Adrenal gland (tissue), 19 donors: ENCODE measurements at places on chromosomes 2 and 18. TPM values are rescaled to one million over a fixed set of nuclear protein-coding genes. Genes with fewer than 3 reads are reported as not detected.

DNA sequence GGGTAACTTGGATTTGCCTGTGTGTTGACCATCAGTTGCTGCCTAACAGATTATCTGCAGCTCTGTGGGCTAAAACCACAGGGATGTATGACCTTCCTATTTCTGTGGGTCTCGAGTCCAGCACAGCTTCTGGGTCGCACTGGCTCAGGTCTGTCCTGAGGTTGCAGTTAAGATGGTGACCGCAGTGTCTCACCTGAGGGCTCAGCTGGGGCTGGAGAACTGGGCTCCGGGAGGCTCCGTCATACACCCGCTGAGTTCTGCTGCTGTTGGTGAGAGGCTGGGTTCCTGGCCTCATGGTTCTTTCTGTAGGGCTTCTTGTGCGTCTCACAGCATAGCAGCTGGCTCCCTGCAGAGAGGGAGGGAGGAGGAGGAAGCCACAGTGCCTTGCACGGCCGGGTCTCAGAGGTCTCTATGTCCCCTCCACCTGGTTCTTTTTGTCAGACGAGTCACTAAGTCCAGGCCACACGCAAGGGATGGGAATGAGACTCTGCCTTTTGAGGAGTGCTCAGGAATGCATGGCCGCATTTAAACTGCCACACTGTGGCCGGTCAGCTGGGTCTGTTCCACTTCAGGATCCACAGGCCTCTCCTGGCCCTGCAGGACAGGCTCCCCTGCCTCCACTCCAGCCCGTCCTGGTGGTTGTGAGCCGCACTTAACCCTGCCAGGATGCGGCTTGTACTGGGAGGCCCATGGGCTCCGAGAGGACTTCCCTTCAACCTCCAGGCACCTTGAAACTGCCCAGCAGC, 67.2 kb downstream of the ADI1 start:
- no peak for DNase-seq
- peaks cover 25% of the 10 kb centered on the region for H3K36me3 ChIP-seq
- no peaks in the 10 kb centered on the region for H3K4me1 ChIP-seq
- H3K27me3 ChIP-seq: no peaks in the 10 kb centered on the region
- H3K27ac ChIP-seq: no peak overlapping the region

GRCh38 chr2:213696442-213696841, 412.2 kb downstream of the SPAG16 start:
- no peak for DNase-seq
- H3K27ac ChIP-seq: no peak overlapping the region
- no peak overlapping the region for H3K4me3 ChIP-seq
- no peaks in the 10 kb centered on the region for H3K27me3 ChIP-seq

GRCh38 chr2:203707530-203707929, 1.1 kb downstream of the CD28 start:
- H3K4me1 ChIP-seq: peaks cover 13% of the 10 kb centered on the region
- no peaks in the 10 kb centered on the region for H3K36me3 ChIP-seq
- no peak overlapping the region for H3K4me3 ChIP-seq
- H3K27ac ChIP-seq: no peak overlapping the region
- DNase-seq: no peak

DNA sequence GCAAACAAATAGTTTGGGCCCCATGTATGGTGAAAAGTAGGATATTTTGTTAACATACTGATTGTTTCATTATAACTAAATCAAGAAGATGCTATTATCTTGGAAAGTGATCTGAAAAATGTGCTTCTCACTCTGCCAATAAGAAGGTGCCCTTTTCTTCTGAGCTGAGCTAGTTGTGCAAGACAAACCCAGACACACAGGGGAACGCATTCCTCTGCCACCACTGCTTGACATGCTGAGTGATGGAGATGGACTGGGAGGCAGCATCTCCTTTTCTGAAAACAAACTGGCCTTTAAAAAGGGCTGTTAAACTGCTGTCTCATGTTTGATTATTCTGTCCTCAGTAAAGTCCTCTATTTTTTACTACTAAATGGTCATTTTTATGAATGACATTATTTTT, 1989.9 kb upstream of the CELF4 start:
- H3K27me3 ChIP-seq: no peaks in the 10 kb centered on the region
- no peak overlapping the region for H3K4me3 ChIP-seq
- H3K27ac ChIP-seq: no peak overlapping the region
- H3K4me1 ChIP-seq: no peaks in the 10 kb centered on the region

- no peak overlapping the region for H3K4me3 ChIP-seq
- no peak overlapping the region for H3K27ac ChIP-seq
- no peaks in the 10 kb centered on the region for H3K36me3 ChIP-seq
These were observed 6.2 kb upstream of the TWIST2 start for GRCh38 chr2:238841542-238842164.

DNA sequence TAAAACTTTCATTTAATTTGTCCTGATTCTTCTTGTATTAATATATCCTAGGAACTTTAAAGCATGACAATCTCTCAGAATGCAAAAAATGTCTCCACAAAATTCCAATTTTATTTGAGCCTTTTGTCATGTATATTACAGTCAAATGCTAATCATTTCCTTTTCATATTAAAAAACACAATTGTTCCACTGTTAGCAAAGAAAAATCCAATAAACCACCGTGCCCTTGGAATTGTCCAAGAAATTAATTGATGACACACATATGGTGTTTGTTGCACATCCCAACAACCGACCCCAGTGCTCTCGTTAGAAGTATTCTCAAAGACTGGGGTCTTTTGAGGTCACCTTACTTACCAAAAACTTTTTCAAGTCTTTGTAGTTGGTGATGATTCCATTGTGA, 28.1 kb downstream of the GFPT1 start:
- no peaks in the 10 kb centered on the region for H3K36me3 ChIP-seq
- no peak for DNase-seq
- H3K4me1 ChIP-seq: no peaks in the 10 kb centered on the region
- H3K27me3 ChIP-seq: no peaks in the 10 kb centered on the region
- no peak overlapping the region for H3K4me3 ChIP-seq
- no peak overlapping the region for H3K27ac ChIP-seq

GRCh38 chr2:74439803-74440377, 1.8 kb downstream of the RTKN start:
- peaks cover 13% of the 10 kb centered on the region for H3K4me1 ChIP-seq
- peak overlapping the region; percentile 74 for H3K4me3 ChIP-seq
- DNase-seq: peak; percentile 64
- peak overlapping the region; percentile 60 for H3K27ac ChIP-seq
- H3K27me3 ChIP-seq: peaks cover 11% of the 10 kb centered on the region
- H3K36me3 ChIP-seq: no peaks in the 10 kb centered on the region

DNA sequence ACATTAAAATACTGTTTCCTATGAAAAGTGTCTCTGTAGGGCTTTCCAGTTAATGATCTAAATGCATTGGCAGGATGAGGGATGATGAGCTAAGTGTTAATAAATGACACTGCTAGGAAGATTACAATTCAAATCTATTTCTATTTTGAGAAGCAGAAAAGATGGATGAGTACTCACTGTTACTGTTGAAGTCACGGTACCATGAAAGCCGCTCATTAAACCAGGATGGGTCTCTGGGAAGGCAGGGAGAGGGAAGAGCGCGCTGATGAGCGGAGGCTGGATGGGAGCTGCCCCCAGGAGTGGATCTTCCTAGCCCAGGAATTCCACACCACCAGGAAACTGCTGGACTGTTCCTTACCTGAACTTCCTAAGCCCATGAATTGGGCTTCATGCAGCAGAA, 27.1 kb upstream of the TXNDC2 start:
- H3K27me3 ChIP-seq: no peaks in the 10 kb centered on the region
- no peak for DNase-seq
- H3K4me3 ChIP-seq: no peak overlapping the region

- peak; percentile 44 for DNase-seq
- H3K4me3 ChIP-seq: no peak overlapping the region
- no peaks in the 10 kb centered on the region for H3K27me3 ChIP-seq
- no peak overlapping the region for H3K27ac ChIP-seq
These were observed 50.8 kb downstream of the WIPF1 start for GRCh38 chr2:174546519-174547506.

GRCh38 chr2:102086150-102086872, 56.2 kb upstream of the IL1R1 start:
- DNase-seq: no peak
- no peak overlapping the region for H3K27ac ChIP-seq
- no peaks in the 10 kb centered on the region for H3K27me3 ChIP-seq
- H3K4me1 ChIP-seq: peaks cover 10% of the 10 kb centered on the region
- H3K4me3 ChIP-seq: no peak overlapping the region

DNA sequence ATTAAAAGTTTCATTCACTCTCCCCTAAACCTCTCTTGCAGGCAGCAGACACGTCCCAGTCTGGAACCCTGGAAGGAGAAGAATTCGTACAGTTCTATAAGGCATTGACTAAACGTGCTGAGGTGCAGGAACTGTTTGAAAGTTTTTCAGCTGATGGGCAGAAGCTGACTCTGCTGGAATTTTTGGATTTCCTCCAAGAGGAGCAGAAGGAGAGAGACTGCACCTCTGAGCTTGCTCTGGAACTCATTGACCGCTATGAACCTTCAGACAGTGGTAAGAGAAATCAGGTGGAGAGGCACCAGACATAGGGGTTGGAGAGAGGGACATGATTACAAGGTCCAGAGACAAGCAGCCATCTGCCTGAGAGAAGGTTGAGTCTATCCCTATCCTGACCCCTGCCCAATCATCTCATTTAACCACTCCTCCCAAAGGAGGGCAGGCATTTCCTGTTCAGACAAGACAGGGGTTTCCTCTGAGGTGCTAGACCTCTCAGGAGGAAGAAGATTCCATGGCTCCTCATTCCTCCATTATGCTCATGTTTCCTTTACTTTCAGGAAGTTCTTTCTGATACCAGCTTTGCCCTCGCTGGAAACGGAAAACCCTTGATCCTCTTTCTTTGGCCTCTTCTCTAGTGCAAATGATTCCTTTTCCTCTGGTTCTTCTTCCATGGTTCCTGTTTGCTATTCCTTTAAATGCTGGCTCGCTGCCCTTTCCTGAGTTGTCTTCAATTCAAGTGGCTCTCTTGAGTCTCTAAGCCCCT, 15.1 kb downstream of the PLCD4 start:
- no peaks in the 10 kb centered on the region for H3K36me3 ChIP-seq
- no peaks in the 10 kb centered on the region for H3K4me1 ChIP-seq
- no peak for DNase-seq
- no peak overlapping the region for H3K4me3 ChIP-seq
- H3K27ac ChIP-seq: no peak overlapping the region

- H3K4me1 ChIP-seq: no peaks in the 10 kb centered on the region
- H3K36me3 ChIP-seq: no peaks in the 10 kb centered on the region
- no peak for DNase-seq
- H3K27me3 ChIP-seq: no peaks in the 10 kb centered on the region
- H3K4me3 ChIP-seq: no peak overlapping the region
- no peak overlapping the region for H3K27ac ChIP-seq
These were observed 49.9 kb downstream of the SLC9A4 start for GRCh38 chr2:102522890-102523289.

DNA sequence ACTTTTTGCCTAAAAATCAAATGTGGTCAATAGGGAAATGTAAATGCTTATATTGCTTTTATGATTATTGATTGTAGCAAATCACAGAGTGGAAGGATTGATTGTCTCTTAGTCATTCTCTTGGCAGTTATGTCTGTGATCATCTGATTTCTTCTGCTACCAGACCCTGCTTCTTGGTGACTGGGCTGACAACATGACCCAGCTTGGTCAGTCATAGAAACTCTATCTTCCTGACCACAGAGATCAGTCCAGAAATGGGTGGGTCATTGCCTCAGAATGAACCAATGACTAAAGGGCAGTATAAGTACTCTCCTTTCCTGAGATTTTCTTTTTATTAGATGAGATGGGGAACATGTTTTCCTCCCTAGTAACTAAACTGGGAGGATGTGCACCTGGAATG, 87.6 kb downstream of the MAIP1 start:
- no peak overlapping the region for H3K27ac ChIP-seq
- DNase-seq: no peak
- H3K4me1 ChIP-seq: no peaks in the 10 kb centered on the region
- H3K27me3 ChIP-seq: no peaks in the 10 kb centered on the region

- H3K27ac ChIP-seq: no peak overlapping the region
- H3K4me1 ChIP-seq: no peaks in the 10 kb centered on the region
- H3K27me3 ChIP-seq: no peaks in the 10 kb centered on the region
- H3K4me3 ChIP-seq: no peak overlapping the region
- no peaks in the 10 kb centered on the region for H3K36me3 ChIP-seq
These were observed 38.3 kb downstream of the SFXN5 start for GRCh38 chr2:73033142-73033765.

DNA sequence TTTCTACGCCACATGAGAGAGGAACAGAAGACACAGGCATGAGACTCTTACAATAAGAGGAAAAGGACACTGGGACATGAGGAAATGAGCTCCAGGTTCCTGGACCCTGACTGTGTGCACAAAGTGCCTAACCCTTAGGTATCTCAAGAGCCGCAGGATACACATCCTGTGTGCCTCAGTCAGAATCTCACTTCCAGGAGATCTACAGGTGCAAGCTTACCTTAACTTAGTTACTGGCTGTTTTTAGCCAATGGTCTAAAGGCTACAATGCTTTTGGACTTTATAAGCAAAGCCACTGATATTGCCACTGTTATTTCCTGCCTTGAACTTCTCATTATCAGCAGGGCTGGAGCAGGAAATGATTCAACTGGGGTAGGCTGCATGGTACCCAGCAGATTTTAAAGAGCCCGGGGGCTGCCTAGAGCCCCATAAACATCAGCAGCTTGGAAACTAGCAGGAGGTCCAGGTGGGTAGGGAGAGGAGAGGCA, 254.4 kb downstream of the ZNF521 start:
- H3K27me3 ChIP-seq: no peaks in the 10 kb centered on the region
- no peak overlapping the region for H3K27ac ChIP-seq
- no peak for DNase-seq
- no peaks in the 10 kb centered on the region for H3K36me3 ChIP-seq
- peaks cover 12% of the 10 kb centered on the region for H3K4me1 ChIP-seq

DNA sequence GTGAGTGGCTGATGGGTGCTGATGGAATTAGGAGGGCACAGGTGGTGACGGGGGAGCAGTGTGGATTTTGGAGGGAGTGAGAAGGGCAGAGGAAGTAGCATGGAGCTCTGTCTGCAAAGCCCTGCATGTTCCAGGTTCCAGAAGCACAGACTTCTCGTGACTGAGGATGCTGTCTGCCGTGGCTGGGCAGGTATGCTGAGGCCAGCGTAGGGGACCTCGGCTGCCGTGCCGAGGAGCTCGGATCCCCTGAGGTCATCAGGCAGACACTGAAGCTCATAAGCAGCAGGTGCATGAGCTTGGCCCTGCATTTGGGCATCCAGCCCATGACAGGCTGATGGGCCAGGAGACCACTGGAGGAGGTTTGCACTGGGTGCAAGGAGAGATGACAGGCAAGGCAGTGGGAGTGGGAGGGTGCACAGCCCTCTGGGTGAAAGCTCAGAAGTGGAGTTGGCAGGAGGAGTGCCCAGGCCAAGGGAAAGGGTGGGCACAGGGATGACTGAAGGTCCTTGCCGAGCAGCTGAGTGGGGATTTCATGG, 215.3 kb downstream of the SH3RF3 start:
- H3K36me3 ChIP-seq: no peaks in the 10 kb centered on the region
- H3K4me3 ChIP-seq: no peak overlapping the region
- no peaks in the 10 kb centered on the region for H3K27me3 ChIP-seq
- H3K27ac ChIP-seq: no peak overlapping the region

- no peak overlapping the region for H3K4me3 ChIP-seq
- DNase-seq: no peak
- peaks cover 30% of the 10 kb centered on the region for H3K4me1 ChIP-seq
- H3K27me3 ChIP-seq: no peaks in the 10 kb centered on the region
- H3K36me3 ChIP-seq: no peaks in the 10 kb centered on the region
These were observed 16.3 kb upstream of the HPCAL1 start for GRCh38 chr2:10286216-10287037.

The GMCL1 gene
- total RNA-seq: 14.5 TPM

The OLA1 gene
- total RNA-seq: 50.4 TPM

The CABLES1 gene
- total RNA-seq: 4.5 TPM

The UGT1A8 gene
- not detected for total RNA-seq

The POTEI gene
- total RNA-seq: 0.17 TPM

The CACNB4 gene
- total RNA-seq: 2.4 TPM

The EPB41L3 gene
- 126 TPM for total RNA-seq

The GALM gene
- total RNA-seq: 40.0 TPM

The HOXD8 gene
- total RNA-seq: 40.6 TPM

The HRH4 gene
- not detected for total RNA-seq

The CFAP53 gene
- 0.53 TPM for total RNA-seq

The MYO5B gene
- total RNA-seq: 3.7 TPM

The DLX1 gene
- total RNA-seq: 1.3 TPM

The ANKRD30BL gene
- not detected for total RNA-seq

The UGT1A10 gene
- total RNA-seq: not detected
